ENCODE measurements at places on chromosomes 2 and 18. TPM values are rescaled to one million over a fixed set of nuclear protein-coding genes. Genes with fewer than 3 reads are reported as not detected.

DNA sequence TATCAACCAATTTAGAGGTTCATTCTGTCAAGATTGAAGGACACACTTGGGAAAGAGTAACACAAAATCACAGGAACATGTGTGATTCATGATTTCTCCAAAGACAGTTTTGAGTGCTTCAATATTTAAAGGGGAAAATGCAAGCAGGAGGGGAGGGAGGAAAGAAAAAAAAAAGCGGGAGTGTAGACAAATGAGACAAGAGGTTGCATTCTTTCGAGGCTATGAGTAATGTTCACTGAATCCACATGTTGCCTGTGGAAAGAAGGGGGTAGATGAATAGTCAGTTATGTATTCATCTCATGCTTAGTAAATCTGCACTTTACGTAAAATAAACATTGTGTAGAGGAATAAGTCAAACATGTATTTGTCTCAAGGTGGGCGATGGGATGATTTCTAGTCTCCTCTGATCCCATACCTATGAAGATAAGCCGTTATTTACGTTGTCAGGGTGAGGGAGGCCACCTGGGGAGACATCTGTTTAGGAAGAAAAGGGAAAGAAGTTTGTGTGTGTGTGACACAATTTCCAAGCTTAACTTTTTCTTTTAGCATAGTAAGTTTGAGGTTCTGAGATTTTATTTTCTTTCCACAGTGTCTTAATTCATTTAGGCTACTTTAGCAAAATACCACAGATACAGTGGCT lies 211.0 kb upstream of the ZC3H15 start:
- no peak for DNase-seq

- DNase-seq = no peak
Measured at GRCh38 chr2:99404797-99405669, 67.8 kb downstream of the EIF5B start.

DNA sequence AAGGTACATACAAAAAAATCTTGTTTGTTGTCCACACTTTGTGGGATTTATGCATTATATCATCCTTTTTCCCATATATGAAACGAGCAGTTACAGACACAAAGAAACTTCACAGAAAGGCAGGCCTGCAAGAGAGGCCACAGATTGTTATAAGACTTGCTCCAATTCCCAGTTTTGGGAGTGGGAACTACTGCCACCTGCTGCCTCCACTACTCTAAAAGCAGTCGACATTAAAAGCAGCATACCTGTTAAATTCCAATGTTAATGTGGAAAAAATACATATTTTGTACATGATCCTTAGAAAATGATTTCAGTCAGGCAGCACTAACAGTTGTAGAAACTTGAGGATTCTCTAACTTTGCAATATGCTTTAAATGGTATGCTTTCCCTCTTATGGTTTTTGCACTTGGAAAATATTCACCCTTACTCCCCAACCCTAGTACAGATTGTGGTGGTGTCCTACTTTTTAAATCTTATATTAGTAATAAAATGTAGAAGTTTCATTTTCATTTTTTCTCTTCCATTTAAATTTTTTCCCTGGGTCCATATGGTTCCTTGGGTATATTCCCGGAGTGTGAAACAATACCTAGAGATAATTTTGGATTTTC lies 37.9 kb downstream of the SLC38A11 start:
- no peak for DNase-seq

DNA sequence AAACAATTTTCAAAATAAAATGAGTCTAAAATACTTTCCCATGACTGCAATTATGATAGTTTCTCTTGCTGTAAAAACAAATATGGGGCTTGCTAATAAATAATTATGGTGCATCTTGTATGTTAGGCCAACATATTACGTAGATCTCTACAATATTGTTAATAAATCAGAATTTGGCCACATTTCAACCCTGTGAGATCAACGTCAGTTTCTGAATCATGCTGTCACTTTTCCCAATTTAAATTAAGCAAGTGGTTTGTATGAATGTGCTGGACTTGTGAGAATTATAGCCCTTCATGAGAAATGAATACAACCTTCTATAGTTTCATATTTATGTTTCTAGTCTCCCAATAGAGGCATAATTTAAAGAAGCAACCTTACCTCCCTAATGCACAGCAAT lies 808.9 kb downstream of the SUCLG1 start:
- DNase-seq = no peak

DNA sequence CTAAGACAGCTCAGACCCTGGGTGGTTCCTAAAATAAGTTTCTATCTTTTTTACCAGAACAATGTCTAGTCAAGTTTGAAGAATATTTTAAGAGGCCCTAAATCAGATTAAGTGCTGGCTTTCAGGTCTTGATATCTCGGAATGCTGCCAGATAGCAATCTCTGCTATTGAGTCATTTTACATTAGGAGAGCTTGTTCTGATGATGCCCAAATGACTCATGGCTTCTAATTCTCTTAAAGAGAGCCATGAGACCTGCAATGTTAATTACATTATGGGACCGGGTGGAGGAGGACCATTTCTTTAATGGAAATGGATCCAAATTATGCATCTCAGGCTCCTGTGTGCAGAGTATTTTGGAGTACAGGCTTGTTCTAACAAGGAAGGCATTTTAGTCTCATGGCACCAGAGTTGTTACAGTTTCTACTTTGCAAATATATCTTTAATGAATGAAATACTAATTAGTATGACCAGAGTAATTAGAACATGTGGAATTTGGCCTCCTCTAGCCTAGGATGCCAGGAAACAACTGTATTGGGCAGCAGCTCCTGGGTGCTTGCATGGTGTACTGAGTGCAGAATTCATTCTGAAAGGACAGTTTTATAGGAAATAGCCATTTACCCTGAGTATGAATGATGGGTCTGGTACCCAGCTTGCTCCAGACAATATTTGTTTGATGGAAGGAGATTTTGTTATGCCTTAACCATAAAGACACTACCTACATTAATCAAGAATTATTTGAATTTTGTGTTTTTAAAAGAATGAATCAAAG lies 94.0 kb upstream of the SULT1C3 start:
- no peak for DNase-seq

MYO3B gene
- total RNA-seq = 0.05 TPM

OST4 gene
- total RNA-seq = 339 TPM

DNA sequence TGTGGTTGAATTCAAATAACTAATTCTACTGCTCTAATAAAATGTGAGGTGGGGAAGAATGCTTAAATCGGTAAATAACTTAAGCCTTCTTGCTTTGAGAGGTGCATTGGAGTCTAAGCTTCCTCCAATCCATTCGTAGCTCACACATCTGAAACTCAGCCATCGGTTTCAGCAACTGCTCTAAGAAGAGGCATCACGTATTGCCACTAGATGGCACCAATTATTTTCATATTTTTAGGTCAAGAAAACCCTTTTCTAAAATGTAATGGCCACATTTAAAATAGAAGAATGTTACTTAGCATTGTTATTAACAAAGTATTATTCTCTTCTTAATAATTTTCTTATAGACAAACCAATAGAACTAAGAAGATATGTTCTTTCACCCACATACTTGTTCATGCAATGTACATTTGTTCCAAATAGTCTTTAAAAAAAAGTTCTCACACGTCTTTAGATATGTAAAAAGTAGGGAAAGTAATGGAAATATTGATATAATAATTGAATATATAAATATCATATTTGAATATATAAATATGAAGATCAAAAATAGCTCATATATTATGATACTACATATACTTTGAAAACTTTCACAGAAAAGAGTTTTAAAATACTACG lies 229.8 kb downstream of the CCDC178 start:
- no peak for DNase-seq

SMYD1 gene
- 295 TPM for total RNA-seq

ZNF396 gene
- total RNA-seq = 1.0 TPM

DNA sequence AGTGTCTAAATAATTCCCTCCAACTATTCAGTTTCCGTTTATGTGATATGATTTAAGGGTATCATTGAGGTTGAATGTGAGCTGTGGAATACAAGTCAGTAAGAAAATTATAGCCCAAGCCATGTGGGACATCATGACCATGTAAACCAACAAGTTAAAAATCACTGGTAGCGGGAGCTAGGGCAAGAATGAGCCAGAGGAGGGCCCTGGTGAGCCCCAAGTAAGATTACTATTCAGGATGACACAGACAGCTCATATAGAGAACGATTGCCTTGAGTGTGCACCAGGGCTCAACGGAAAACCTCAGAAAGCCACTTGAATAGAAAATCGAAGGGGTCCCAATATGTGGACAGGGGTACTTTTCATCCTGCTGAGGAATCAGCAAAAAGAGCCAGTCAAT lies 87.8 kb upstream of the RBMS1 start:
- no peak for DNase-seq

DNA sequence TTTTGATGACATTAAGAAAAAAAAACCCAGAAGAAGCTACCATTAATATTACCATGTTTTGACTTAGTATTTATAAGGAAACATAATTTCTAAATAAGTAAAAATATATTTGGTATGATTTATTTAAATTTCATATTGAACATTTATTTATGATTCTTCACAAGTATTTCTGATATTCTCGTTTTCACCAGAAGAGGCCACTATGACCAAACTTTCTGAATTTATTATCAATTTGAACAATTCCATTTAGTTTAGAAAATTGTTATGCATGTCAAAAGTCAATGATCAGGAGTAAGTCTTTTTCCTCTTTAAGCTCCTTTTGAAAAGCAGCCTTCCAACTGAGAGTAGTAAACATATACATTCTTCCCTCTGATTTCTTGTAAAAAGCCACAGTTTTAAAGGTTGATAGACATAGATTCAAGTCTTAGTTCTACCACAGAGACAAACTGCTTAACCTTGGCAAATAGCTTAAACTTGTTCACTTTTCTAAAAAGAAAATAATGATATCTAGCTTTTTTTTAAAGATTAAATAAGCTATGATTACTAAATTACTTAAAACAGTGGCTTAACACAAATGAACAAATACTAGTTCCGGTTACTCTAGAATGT lies 329.9 kb downstream of the TRIB2 start:
- DNase-seq = no peak

EFEMP1 gene
- 48.5 TPM for total RNA-seq

GREB1L gene
- 16.2 TPM for total RNA-seq

- DNase-seq = no peak
Measured at GRCh38 chr2:142936629-142937028, 59.2 kb downstream of the KYNU start.

CFAP53 gene
- 0.48 TPM for total RNA-seq

DNA sequence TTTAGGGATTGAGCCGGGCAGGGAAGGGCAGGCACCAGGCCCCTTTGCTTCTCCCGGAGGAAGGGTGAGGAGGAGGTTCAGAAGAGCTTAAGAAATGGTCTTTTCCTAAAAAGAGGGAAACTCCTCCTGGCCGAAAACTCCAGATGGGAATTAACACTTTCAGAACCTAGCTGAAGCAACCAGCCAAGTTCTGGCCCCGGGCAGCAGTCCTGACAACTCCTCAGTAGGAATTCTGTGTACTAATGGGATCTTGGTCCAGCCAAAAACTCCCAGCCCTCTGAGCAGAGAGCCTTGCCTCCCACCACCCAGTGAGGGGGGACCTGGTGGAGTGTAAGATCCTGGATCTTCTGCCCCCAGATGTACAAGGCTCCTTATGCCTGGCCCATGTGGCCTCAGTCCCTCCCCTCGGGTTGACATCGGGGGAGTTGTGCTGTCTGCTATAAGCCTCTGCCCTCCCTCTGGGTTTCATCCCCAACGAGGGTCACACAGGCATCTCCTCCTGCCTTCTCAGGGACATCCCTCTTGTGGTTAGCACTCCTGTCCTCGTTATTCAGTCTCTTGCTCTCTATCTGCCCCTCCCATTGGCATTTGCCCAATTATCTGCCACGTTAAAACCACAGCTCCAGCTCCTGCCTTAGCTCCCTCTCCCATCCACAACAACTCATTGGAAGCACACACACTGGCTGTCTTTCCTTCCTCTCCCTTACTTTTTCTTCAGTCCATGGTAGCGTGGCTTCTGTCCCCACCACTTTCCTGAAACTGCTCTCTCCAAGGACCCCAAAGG lies 184.6 kb downstream of the CYP26B1 start:
- no peak for DNase-seq

DNA sequence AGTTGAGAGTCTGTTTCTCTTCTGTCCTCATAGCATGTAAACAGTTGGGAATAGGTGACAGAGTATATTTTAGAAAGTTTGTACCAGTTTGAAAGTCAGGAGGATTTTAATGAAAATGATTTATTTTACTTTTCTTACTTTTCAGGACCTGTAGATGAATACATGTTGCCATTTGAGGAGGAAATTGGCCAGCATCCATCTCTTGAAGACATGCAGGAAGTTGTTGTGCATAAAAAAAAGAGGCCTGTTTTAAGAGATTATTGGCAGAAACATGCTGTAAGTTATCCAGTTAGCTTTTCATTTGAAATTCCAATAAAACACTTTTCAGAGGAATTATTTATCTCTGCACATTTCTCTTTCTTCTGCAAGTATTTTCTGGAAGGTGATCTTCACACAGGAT lies 81.1 kb downstream of the ACVR2A start:
- no peak for DNase-seq

GRCh38 chr2:149733936-149734685 lies 146.5 kb upstream of the MMADHC start:
- DNase-seq = no peak

MEIS1 gene
- 24.7 TPM for total RNA-seq

WIPF1 gene
- 20.9 TPM for total RNA-seq

- DNase-seq = no peak
Measured at GRCh38 chr2:122596598-122596997, 841.1 kb downstream of the TSN start.

RSAD2 gene
- 4.6 TPM for total RNA-seq

DNA sequence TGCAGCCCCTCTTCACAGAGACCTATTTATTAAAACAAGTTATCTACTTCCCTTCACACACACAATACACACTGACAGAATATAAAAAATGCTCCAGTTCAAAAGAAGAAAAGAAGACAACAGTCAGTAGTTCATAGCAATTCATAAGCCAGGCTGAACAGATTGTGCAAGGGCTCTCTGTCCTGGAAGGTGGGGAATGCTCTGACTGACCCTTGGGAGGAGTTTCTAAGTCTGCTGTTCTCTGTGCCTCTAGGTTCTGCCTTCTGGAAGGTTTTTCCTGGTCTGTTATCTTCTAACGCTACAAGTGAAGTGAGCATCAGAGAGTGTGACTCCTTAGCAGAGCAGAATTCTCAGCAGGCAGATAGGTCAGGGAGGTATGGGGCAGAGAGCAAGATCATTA lies 35.7 kb downstream of the SP3 start:
- no peak for DNase-seq

GRCh38 chr2:178512484-178512883 lies 32.2 kb downstream of the PLEKHA3 start:
- no peak for DNase-seq

ACTR1B gene
- 77.6 TPM for total RNA-seq

DNA sequence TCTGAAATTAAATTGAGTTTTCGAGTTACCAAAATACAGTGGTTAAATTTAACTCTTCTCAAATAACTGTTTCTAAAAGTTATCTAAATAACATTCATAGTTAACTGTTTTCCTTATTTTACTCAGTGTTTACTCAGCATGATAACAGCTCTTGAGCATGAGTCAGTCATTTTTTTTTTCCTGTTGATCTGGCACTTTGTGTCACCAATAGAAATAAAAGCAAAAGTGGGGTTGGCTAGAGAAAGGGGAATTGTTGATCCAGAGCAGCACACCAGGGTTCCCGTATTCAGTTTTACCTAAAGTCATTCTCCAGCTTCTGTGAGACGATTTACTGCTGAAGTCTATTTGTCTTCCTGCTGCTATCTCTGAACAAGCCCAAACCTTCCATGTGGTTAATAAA lies 851.6 kb downstream of the DCC start:
- no peak for DNase-seq

SCYGR4 gene
- total RNA-seq = not detected

IL18R1 gene
- total RNA-seq = 1.3 TPM

- DNase-seq = no peak
Measured at GRCh38 chr2:69097891-69098655, 85.1 kb downstream of the ANTXR1 start.

- DNase-seq = no peak
Measured at GRCh38 chr2:138382672-138383071, 118.9 kb upstream of the SPOPL start.

- no peak for DNase-seq
Measured at GRCh38 chr2:228853151-228853550, 417.9 kb downstream of the PID1 start.

Measured in cardiac septum (tissue), 1 donor.